ENCODE measurements at places on chromosomes 7 and 10.

GRCh38 chr7:143015084-143015483 lies 11.8 kb downstream of the OR9A2 start:
- DNase-seq: no peak

DNA sequence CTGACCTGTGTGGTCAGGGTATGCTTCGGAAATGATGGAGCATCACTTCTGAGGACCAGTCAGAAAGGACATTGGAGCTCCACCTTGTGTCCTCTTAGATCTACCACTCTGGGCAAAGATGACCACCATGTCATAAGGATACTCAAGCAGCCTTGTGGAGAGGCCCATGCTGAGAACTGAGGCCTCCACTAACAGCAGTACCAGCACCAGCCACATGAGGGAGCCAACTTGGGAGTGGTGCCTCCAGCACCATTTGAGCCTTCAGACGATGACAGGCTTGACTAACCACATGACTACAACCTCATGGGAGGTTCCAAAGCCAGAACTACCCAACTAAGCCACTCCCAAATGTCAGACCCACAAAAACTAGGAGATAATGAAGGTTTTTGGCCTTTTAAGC lies 116.0 kb downstream of the NPTX2 start:
- DNase-seq: no peak

DNA sequence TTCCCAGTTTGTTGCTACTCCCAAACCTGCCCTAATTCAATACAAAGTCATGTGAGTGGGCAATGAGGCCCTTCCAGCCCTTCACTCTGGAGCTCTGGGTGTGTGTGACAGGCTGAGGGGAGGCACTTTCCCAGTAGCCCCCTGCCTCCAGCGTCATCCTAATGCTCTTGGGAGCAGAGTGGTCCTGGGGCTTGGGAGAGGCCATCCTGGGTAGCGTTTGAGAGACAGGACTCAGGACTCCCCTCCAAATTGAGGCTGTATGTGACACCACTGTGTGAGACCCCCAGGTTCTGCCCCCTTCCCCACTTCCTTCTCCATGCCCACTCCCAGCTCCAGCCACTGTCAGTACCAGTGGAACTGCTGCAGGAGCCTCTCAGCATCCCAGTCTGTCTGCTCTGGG lies 6.5 kb upstream of the CRYGN start:
- DNase-seq: no peak

DNA sequence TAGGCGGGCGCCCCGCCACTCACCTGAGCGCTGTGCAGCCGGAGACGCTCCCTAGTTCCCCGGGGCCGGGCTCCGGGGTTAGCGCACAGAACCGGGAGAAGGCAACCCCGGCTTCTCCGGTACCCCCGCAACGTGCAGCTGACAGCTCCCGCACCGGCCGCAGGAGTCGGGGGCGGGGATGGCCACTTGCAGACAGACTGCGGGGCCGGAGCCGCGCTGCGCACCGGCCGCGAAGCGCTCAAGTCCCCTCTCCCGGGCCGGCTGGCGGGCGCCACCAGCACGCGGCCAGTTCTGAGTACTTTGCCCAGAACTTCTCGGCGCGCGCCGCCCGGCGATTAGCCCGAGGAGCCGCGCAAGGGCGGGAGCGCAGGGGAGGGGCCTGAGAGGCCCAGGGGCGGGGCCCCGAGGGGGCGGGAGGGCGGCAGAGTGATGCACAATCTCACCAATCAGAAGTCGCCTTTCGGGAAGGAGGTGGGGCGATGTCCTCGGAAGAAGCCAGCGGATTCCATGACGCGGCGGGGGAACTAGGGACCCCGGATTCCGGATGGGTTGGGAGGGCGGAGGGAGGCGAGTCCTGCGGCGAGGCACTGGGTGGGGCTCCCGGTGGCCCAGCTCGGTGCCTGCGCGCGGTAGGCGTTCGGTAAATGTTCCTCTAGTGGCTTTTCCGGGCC lies at the start of gene OSBPL3:
Gene OSBPL3, minus strand, starts transcription at position 316 of the 671 bp plus-strand sequence. CDS start 87,706 bp downstream, outside the sequence.
- peak; percentile 98 for DNase-seq

GRCh38 chr7:76303202-76304147 lies 1.0 kb downstream of the HSPB1 start:
- DNase-seq: peak; percentile 97

DNA sequence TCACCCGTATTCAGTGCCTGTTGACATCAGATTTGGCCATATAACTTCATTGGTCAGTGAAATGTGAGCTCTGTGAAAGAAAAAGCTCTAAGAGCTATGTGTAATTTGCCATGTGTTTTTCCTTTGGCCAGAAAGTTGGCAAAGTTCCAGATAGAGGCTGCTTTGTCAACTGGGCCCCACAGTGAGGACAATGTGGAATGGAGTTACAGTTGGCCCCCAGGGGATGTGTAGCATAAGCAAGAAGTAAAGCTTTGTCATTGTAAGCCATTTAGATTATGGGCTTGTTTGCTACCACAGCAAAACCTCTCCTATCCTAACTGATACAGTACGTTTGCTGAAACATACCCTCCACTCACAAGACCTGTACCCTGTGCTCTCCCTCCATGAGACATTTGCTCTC lies 119.1 kb upstream of the HABP2 start:
- DNase-seq: no peak
